Gastrocnemius medialis (tissue), 4 donors: ENCODE measurements at places on chromosomes 3 and 15. TPM values are rescaled to one million over a fixed set of nuclear protein-coding genes. Genes with fewer than 3 reads are reported as not detected.

DNA sequence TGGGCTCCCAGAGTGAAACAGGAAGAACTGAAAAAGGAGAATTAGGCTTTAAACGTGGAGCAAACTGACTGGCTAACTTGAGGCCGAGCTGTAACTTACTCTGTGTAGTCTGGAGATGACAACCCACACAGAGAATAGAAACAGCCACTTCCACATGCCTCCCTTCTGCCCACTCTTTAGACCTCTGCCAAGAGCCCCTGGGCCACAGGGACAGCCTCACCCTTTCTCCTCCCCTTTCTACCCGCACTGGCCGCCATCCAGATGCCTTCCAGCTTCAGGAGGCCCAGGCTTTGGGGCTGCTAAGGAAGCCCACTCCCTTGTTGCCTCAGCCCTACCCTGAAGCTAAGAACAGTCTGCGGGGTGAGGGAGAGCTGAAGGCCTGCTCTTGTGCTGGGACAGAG is 6.8 kb downstream of the ARHGAP31 start:
- no peak for DNase-seq

GRCh38 chr3:45154641-45155147 is 8.5 kb upstream of the CDCP1 start:
- DNase-seq, result no peak

DNA sequence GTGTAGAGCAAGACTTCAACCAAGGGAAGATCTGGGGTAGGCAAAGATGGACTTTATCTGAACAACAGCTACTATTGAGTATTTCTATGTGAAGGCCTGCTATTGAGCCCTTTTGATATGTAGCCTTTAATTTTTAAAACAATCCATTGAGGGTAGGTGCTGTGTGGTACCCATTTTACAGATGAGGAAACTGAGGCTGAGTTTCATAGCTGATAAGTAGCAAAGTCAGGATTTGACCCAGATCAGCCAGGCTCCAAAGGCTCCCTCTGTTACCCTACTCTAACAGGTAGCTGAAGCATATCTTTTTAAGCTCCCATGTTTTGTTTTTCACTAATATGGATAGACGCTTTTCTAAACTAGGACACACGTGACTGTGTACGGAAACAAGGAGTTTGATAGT is 2.4 kb upstream of the FGD5 start:
- DNase-seq, result no peak

GRCh38 chr3:9499455-9500107 is 54.0 kb downstream of the LHFPL4 start:
- no peak for DNase-seq

GRCh38 chr3:128320551-128321340 is 145.9 kb downstream of the DNAJB8 start:
- no peak for DNase-seq

GRCh38 chr15:44719293-44719999 is 8.1 kb downstream of the B2M start:
- DNase-seq, result no peak

DNA sequence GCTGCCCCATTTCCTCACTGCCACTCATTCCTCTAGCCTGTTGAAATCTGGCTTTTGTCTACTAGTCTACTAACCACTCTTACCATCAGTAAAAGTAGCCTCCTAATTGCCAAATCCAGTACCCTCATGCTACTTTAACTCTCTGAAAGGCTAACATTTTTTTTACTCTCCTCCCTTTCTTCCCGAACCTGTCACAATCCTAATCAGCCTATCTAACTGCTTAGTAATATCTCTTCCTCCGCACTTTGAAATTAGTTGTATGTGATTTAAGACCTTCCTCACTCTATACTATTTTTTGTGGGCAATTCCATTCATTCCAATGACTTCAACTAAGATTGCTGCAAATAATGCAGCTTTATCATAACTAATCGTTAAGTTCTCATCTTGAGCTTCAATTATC is 3.7 kb downstream of the SENP7 start:
- no peak for DNase-seq

- no peak for DNase-seq
Observed at GRCh38 chr3:147449669-147450068, 40.5 kb downstream of the ZIC1 start.

DNA sequence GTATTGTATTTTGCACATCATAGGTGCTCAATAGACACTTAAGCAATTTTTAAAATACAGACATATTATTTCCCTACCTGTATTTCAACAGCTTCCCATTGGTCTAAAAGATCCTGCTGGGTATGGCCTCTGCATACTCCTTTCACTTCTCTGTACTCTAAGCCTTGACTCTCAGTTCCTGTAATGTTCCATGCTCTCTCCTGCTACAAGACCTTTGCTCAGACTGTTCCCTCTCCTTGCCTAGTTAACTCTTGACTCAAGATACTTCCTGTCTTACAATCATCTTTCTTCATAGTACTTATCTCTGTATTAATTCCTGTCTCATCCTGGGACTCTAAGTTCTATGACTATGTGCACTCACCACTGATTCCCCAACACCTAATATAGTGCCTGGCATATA is 1.7 kb downstream of the SCN11A start:
- no peak for DNase-seq

DNA sequence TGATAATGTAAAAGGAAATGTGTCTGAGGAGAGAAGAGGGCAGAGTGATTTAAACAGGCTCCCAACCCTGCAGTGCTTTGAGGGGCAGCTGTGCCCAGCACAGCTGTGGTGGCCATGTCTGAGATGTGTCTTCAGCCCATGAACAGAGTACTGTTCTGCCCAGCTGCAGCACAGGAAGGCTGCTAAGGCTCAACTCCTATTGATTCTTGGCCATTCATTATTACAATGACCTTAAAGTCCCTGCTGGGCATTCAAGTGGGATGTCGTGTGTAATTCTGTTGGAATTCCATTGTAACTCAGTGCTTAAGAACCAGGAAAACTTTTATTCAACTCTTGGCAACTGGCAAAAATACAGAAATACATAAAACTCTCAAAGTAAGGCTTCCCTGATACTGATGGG is 229.3 kb downstream of the MCTP2 start:
- no peak for DNase-seq

GRCh38 chr15:100733101-100733842 is 130.9 kb downstream of the ASB7 start:
- peak; percentile 44 for DNase-seq

DNA sequence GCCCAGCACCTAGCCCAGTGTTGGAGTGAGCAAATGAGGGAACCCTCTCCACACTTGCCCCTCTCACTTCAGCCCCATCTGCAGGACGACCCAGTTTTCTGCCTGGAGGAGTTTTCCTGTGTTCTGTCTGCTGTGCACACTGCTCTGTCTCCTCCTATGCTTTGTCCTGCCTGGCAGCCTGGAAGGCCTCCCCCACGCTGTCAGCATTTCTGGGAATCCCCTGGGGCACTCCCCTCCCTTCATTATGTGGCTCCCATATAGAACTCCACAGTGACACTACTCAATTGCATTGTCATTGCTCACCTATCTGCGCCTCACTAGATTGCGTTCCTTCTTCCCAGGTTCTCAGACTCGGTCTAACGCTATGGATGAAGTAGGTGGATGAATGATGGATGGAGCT is 13.9 kb downstream of the CLSTN2 start:
- DNase-seq, result no peak

- no peak for DNase-seq
Observed at GRCh38 chr15:89168316-89168833, 53.0 kb downstream of the RLBP1 start.

GRCh38 chr3:114848082-114848481 is 299.0 kb downstream of the ZBTB20 start:
- DNase-seq, result no peak

- DNase-seq, result no peak
Observed at GRCh38 chr15:41695750-41696436, 35.7 kb downstream of the MGA start.

DNA sequence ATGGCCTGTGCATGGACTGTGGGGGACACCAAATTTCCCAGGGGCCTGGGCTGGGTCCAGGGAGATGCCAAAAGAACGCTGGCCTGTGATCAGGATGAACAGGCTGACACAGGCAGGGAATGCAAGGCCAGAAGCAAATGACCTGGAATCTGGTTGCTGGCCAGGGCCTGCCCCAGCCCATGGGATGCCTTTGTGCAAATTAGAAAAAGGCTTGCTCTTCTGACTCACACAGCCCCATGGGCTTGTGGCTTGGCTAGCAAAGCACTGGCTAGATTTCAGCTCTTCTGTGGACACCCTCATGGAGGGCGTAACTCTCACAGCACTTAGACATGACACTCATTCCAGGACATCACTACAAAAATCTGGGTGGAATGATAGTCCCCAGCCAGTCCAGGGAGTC is 356.0 kb downstream of the SHQ1 start:
- peak; percentile 81 for DNase-seq

GRCh38 chr15:39404767-39405181 is 176.1 kb upstream of the THBS1 start:
- no peak for DNase-seq

DNA sequence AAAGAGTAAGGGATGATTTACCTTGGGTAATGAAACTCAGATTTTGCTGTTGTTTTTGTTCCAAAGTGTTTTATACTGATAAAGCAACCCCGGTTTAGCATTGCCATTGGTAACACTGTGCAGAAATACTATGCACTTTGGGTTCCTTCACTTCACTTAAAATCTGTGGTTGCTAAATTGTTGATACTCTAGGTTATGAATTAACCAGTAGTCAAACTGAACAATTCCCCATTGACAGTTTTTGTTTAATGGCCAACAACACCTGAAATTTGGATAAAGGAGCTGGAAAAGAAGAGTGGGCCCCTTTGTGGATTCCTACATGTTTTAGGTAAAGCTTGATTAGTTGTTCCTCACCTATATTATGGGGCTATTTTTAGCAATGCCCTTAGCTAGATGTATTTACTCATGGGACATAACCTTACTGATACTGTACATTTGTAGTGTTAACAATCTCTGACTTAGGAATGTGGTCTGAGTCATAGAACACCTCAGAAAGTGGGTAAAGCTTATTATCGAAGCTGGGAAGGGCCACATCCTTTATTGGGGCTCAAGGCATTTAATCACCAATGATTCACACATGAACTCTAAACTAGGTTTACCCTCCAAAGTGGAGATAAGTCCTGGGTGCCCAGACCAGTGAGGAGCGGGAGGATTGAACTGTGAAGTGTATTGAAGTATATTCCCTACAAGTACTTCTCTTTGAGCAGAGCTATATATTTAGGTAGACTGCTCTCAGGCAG is 29.5 kb upstream of the THRB start:
- DNase-seq, result no peak

GRCh38 chr3:194654443-194654842 is 17.5 kb downstream of the LSG1 start:
- DNase-seq, result no peak

DNA sequence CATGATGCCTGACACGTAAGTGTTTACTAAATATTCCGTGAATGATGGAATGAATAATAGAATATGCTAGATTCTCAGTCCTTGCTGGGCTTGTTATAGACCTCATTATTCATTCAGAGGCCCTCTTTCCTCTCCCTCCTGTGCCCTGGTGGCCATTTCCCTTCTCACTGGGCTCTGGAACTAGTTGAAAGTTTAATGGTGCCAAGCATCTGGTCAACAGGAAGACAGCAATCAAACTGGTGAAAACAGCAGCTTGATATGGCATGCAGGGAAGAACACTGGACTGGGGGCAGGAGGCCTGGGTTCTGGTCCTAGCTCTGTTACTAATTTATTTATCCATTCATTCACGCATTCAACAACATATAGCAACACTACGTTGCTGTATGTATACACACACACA is 3.7 kb upstream of the APOD start:
- no peak for DNase-seq

DNA sequence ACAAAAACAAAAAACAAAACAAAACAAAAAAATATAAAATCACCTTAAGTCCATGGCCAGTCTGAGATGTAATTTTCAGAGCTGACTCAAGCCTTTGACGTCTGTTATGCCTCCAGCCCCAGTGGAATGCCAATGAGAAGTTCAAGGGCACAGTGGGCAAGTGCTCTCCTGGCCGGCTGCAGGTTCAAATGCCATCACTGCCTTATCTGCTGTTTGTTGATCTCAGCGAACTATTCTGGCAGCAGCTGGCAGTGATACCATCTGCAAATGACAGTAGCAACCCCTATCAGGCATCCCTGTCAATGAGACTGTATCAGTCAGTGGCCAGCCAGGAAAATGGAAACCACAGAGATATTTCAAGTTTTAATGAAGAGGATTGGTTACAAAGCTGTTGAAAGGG is 10.8 kb upstream of the PDE8A start:
- DNase-seq, result no peak

DNA sequence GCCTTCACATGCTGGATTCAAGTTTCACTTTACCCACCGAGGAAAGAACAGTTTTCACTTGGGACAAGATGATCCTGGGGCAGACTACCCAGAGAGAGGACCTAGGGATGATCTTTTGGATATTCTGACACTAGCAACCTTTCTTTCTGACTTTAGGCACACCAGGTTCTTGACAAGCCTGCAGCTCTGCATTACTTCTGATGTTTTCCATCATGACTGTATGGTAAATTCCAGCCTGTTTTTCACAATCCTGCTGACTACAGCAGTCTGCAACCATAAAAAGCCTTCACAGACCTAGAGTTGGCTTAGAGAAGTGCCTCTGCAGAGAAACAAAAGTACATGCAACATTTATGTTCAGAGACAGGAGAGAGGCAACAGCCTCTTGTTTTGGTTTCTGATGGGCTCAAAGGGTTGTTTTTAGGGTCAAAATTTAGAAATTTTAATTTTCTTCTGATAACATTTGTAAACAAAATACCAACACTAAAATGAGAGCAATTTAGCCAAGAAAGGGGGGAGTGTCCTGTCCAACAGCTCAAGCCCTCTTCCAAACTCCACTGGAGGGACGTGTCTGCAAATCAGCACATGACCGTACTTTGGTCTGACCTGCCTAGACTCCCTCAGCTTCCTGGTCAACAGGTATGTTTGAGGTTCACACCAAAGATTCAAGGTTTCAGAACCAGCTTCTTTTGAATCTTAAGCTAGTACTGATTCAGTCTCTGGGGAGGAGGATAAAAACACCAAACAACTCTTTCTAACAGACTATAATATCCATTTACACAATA is 799 bp downstream of the ABI3BP start:
- DNase-seq, result no peak

GRCh38 chr15:101086394-101087171 is 165.3 kb downstream of the CHSY1 start:
- DNase-seq, result no peak

GRCh38 chr15:58980351-58980939 is 7.0 kb upstream of the RNF111 start:
- no peak for DNase-seq

- DNase-seq, result peak; percentile 8
Observed at GRCh38 chr15:67179411-67179995, 75.0 kb downstream of the AAGAB start.

DNA sequence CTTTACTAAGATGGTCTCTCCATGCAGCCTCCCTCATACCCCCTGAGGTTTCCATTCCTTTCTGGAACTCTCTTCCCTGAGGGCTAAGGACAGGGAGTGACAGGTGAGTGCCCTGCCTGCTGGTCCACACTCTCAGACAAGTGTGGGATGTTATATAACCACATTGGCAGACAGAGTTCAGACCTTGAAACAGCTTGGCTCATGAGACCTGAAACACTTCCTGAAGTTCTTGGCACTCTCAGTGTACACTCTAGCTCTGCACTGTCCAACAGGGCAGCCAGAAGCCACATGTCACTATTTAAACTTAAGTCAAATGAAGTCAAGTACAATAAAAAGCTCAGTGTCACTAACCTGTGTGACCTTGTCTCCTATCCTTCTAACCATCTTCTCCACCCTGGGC is 188.5 kb downstream of the ZNF621 start:
- no peak for DNase-seq

The ALAS1 gene
- total RNA-seq, result 72.0 TPM

The CCDC39 gene
- total RNA-seq, result not detected

The ST8SIA2 gene
- total RNA-seq, result not detected

The PIGZ gene
- total RNA-seq, result 4.7 TPM

The ADAMTS17 gene
- 12.8 TPM for total RNA-seq

The CTXN2 gene
- not detected for total RNA-seq

The CISH gene
- total RNA-seq, result 31.1 TPM

The TICRR gene
- not detected for total RNA-seq
